ENCODE measurements at places on chromosomes 6 and 20.

- DNase-seq = no peak
These were observed 355.9 kb downstream of the FARS2 start for GRCh38 chr6:5617179-5617578.

DNA sequence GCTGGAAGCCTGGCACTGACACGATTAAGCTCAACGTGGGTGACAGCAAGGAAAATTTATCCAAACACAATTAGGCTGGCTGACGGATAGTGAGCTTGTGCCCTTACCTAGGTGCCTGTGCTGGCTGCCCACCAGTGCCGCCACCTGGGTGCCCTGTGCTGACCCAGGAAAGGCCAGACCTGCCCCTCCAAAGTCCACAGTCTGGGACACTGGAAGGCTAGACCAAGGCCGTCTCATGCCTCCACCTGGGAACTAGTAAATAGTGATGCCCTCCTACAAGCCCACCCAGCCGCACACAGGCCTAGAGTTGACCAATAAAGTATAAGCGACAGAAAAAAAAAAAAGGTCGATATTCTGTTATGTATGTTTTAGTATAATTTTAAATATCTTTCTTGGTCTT, 142.6 kb upstream of the MCHR2 start:
- no peak for DNase-seq

- DNase-seq = peak; percentile 1
These were observed 117.1 kb upstream of the CCDC28A start for GRCh38 chr6:138656364-138657064.

- DNase-seq = no peak
These were observed 10.8 kb downstream of the BACH2 start for GRCh38 chr6:90285611-90286381.

DNA sequence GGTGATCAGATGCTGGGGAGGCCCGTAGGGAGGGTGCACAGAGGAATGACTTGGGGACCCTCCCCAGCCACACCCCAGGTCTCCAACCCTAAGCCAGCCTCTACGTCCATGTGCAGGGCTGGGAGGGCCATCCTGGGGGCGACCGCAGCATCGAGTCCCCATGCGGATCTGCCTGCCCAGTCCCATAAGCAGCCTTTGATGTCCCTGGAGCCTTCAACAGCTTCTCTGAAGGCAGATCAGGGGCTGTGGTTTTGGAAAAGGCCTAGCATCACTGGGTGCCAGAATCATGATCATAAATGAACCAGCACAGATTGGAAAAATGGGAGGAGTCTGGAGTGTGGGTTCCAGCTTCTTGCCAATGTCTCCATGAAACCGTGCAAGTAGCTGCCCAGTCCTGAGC, 22.9 kb downstream of the TOX2 start:
- no peak for DNase-seq
